ENCODE measurements at places on chromosomes 2 and 18.

GRCh38 chr2:183079139-183079775, 710 bp downstream of the DUSP19 start:
- no peak for DNase-seq

- DNase-seq: no peak
Observed at GRCh38 chr2:95388091-95388692, 14.3 kb upstream of the FAHD2A start.

- peak; percentile 33 for DNase-seq
Observed at GRCh38 chr2:10124538-10125045, 2.1 kb downstream of the RRM2 start.

GRCh38 chr18:55515941-55516710, 71.9 kb downstream of the TCF4 start:
- no peak for DNase-seq

DNA sequence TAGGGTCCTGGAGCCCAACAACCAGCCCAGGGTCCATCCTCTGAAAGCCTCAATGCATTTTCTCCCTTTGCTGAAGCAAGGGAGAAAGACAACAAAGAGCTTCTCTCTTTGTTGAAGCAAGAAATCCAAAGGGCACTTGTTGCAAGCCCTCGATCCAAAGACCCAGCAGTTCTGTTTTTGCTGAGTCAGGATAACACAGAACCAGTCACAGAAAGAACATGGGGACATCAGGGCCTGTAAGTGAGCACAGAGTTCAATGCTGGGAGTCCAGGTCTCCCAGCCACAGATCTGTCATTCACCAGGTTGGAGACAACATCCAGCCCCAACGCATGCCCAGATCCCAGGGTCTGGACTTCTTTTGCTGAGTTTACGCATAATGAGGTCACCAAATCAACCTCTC, 315.8 kb upstream of the KLHL29 start:
- no peak for DNase-seq

GRCh38 chr2:42547014-42547413, 21.4 kb upstream of the MTA3 start:
- DNase-seq: no peak

DNA sequence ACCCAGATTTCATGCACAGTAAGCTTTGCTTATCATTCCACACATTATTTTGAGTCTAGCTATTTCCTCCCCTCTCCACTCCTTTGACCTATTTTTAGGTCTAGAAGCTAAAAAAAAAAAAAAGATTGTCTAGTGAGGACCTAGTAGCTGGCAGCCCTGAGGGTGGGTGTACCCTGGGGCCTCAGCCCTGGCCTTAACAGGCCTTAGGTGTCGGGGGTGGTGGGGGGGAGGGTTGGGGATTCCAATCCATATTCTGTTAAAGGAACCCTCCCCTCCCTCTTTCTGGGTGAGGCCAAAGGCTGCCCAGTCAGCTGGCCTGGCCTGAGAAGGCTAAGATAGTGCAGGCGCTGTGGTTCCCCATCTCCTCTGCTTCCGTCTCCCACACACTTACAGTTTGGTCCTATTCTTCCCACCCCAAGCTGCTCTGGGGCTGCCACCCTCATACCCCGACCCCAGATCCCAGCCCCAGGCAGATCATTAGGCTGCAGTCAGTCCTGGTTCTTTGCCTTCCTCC, 65.5 kb upstream of the HK2 start:
- no peak for DNase-seq

- no peak for DNase-seq
Observed at GRCh38 chr2:139867601-139868226, 1087.5 kb upstream of the NXPH2 start.

DNA sequence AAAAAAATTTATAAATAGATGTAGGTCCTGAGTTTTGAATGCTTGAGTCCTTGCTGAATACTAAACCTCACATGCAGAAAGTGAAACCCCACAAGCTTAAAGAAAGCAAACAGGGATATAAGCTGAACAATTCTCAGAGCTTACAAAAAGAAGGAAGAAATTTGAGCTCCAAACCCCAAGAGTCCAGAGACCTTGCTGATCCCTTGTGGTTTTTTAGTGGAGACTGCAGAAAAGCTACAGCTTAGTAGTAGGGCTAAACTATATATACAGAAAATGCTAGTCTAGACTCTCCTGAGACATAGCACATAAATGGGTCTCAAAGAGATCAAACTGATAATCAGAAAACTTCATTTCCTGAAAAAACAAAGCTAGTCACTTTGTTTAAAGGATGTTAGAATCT, 1548.1 kb upstream of the ZEB2 start:
- DNase-seq: no peak

DNA sequence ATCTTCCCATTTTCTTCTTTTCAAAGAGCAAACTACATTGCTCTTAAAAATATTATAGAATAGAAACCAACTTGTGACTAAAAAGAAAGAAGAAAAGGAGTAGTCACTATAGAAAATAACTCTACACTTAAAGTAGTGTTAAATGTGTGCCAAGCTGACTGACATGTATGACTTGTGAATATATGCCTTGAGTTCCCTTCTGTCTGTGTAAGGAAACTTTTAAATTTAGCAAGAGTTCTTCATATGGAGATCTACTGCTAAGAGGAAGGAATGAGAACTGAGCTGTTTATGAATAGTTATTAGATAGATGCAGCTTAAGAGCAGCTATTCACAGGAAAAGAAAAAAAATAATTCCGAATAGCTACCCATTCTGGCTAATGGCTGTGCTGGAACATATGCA, 1221.7 kb upstream of the ZEB2 start:
- no peak for DNase-seq

- DNase-seq: no peak
Observed at GRCh38 chr2:227827143-227827542, 13.5 kb downstream of the CCL20 start.

DNA sequence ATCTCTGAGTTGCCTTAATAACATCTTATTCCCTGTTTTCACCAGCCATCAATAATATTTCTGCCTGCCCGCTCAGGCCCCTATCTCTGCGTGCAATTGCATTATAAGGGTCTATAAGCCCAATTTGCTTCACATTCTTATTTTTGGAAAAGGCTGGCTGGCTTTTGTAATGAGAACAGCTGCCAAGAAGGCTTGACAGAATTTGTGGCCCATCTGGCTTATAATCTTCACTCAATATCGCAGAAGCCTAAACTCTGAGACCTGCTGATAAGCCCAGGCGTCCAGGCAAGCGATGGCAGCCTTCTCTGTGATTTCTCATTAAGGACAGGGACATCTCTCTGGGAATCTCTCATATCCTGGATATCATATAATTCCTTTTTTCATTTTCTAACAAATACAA, 1618.6 kb upstream of the CELF4 start:
- DNase-seq: no peak

DNA sequence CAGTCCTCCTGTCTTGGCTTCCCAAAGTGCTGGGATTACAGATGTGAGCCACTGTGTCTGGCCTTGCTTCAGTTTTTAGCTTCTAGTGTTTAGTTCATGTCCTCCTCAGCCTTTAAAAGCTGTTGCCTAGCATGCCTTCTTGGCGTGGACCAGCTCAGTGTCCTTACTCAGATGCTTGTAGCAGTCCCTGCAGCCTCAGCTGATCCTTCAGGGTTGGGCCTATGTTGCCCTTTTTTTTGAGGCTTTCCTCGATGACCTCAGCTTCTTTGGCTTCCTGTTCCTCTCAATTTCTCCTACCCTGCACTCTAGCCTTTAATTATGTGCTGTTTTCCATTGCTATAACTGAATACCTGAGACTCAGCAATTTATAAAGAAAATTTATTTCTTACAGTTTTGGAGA, 57.7 kb downstream of the TANC1 start:
- no peak for DNase-seq

DNA sequence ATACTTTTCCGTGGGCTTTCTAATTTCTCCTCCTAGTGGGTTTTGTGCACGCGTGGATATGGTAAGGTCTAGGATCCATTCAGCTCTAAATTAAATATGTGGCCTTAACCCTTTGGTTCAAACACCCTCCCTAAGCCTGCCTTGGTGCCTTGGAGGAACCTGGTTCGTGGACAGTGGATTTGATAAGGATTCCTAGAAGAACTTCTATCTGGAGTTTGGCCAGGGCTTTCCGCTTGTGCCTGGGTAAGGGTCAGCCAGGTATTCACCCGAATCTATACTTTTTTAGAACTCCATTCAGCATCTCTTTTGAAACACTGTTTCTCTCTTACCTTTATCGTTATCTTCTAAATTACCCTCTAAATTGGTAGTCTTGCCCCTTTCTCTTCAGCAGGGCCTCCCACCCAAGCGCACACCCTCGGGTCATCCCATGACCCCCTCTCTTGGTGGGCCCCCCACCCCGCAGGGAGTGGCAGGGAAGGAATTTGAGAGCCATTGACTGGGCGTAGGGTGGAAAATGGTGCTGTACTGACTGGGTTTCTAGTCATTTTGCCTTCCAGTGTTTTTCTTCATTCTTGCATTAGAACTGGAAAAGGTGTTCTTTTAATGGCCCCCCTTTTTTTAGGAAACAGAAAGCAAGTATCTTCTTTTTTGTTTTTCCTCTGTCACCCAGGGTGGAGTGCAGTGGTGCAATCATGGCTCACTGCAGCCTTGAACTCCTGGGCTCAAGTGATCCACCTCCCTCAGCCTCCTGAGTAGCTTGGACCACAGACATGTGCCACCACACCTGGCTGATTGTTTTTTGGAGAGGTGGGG, 1.8 kb downstream of the SOCS6 start:
- DNase-seq: no peak

DNA sequence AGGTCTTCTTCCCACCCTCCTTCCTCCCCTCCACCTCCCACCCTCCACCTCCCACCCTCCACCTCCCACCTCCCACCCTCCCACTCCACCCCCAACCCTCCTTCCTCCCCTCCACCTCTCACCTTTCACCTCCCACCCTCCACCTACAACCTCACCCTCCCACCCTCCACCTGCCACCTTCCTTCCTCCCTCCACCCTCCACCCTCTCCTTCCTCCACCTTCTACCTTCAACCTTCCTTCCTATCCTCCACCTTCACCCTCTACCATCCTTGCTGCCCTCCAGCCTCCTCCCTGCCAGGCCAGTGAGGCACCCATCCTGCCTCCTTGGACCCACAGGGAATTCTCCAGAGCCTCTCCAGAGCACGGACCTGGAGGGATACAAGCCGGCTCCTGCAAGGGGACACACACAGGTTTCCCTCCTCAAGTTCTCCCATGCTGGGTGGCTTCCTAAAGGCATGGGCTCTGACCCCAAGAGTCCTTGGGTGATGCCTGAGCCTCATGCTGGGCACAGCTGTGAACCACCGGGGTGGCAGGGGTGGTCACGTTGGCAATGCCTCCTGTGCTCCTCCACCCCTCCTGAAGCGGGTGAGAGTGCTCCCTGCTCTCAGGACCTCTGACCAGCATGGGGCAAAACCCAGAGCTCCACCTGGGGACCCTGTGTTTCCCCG, 293.0 kb downstream of the NDUFA10 start:
- DNase-seq: no peak

DNA sequence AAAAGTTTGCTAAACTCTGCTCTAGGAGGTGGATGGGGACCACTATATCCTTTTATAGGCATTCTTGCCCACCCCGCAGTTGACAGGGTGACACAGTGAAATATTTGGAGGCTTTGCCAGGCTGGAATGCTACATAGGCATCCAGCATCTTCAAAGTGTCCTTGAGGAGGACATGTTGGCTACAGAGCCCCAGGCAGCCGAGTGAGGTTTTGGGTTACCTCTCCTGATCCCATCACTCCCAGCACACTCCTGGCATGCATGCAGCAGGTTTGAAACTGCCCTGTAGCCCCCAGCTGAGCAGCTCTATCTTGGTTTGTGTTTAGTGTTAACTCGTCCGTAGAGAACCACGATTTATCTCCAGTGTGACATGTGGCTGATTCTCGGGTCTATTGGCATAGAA, 7.3 kb downstream of the FOSL2 start:
- DNase-seq: no peak

GRCh38 chr2:128467321-128467969, 148.8 kb upstream of the HS6ST1 start:
- no peak for DNase-seq

- DNase-seq: no peak
Observed at GRCh38 chr18:39491408-39491807, 1925.8 kb upstream of the CELF4 start.

GRCh38 chr2:65231121-65231520, 3.5 kb downstream of the ACTR2 start:
- no peak for DNase-seq

GRCh38 chr2:10406491-10407188, 41.5 kb downstream of the ODC1 start:
- DNase-seq: no peak

DNA sequence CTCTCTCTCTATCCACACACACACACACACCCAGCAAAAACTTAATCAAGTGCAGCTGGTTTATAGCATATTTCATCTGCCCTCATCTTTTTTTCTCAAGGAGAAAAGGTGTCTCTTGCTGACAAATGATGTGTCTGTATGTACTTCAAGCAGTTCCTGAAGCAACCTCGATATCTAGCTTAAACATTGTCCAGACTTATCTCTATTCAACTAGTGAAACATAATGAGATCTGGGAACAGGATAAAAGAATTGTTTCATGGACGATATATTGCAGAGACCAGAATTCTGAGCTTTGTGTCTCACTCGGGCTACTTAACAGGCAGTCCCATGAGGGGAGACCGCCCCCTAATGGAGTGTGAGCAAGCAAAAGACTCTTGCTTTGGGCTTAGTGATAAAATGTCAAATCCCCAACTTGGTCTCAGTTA, 929.2 kb upstream of the SOX11 start:
- no peak for DNase-seq

GRCh38 chr2:237995036-237995435, 28.2 kb downstream of the UBE2F start:
- no peak for DNase-seq

GRCh38 chr18:13159579-13159978, 59.0 kb upstream of the LDLRAD4 start:
- no peak for DNase-seq

DNA sequence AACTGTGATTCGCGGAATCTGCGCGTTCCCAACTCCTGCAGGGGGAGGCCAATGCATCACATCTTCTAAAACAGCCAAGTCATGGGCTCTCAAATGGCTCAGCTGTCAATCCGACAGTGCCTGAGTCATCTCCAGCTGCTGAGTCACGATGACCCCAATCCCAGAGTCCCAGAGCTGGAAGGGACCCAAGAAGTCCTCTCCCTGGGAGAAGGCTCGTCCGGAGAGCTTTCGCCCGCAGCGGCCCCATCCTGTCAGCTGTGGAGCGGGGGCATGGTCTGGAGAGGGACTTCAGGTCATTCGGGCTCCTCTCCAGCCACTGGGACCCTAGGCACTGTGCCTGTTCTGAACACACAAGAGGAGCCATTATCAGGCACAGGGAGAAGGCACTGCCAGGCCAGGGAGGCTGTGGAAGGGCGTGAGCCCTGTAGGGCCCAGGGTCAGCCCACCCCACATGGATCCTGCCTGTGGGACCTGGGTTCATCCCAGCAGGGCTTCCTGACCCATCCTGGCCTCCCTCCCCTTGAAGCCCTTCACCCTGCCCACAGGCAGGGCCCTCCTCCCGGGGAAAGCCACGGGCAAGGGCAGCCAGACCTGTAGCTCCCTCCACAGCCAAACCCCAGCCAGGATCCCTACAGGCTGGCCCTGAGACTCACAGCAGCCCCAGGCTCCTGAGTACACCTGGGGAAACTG, 47.6 kb upstream of the GPC1 start:
- no peak for DNase-seq

GRCh38 chr2:55862673-55863390, 60.8 kb downstream of the EFEMP1 start:
- no peak for DNase-seq

Data from activated CD4-positive, alpha-beta T cell treated with anti-CD3 and anti-CD28 coated beads, Interleukin-2, amount 50 U/mL, for 1 hour (primary cell).